ENCODE measurements at places on chromosomes 2 and 18.
A peak's percentile ranks its signal among the peaks of the same experiment; 100 is the strongest.

DNA sequence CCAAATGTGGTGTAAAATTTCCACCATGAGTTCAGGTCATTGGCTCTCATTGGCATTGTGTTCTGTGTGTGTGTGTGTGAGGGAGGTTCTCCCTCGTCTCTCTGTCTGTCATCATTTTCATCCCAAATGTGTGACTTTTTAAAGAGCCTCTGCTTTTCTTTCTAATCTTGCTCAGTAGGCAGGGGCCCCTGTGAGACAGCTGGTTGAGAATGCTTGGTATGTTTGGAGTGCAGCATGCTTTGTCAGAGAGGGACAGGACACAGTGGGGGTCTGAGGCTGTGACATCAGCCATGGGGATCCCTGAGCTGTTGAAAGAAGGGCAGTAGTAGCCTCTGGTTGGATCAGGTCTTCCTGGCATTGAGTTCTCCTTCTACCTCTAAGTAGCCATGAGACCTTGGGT, 10.6 kb downstream of the PTPRM start:
- DNase-seq: no peak

GRCh38 chr2:219220652-219221402, 2.1 kb upstream of the ABCB6 start:
- no peak for DNase-seq

DNA sequence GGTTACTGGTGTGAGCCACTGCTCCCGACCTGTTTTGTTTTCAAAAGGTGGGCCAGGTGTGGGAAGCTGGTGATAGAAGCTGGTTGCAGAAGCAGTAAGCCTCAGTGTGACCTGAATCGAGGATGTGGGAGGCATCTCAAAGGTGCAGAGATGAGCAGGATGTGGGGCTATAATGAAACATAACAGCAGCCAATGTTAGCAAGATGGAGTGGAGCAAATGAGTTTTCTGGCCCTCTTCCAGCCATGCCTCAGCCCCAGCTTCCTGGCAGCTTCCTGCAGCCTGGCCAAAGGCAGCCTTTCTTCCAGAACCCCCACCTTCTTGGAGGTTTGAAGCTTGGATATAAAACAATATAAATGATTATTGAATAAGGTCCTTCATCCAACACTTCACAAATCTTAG, 184.8 kb downstream of the NCK2 start:
- DNase-seq: no peak

DNA sequence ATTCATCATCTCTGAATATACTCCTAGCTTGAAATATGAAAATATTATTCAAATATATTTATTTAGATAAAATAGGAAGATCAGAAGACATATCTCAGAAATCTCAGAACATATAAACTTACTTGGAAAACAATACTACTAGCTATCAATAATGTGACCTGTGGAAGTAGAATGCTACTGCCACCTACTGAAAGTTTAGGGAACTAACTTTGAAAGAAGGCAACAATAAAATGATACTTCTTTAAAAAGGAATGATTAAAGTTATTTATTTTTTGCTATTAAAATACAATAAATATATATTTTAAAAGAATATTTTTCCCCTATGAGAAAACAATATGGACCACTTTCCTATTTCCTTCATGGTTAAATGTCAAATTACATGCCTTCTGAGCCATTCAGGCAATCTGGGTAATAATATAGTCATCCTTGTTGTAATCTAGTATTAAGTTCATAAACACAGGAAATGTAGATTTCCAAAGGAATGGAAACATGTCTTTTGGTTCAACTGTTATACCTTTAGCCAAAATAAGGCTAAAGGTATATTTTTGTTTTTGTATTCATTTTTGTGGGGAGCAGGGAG, 26.0 kb downstream of the ACADL start:
- DNase-seq: no peak

DNA sequence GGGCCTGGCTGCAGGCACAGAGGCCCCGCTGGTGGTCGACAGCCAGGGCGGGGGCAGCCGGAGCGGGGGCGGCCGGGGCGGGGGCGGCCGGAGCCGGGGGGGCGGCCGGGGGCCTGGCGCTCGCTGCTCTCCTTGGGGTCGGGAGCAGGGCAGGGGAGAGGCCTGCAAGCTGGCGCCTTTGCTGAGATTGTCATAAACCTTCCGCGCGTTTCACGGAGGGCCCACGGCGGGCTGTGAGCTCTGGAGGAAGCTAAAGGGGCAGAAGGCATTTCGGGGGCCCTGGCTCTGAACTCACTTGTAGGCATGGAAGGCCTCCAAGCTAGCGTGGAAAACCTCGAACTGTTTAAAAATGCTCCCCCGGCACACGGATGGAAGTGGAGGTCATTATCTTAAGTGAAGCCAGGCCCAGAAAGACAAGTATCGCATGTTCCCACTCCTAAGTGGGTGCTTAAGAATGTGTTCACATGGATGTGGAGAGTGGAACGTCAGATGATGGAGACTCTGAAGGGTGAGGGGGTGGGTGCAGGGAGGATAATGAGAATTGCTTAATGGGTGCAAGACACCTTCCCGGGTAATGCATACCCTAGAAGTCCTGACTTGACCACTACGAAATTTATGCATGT, 629 bp downstream of the PRELID3A start:
- DNase-seq: peak; percentile 30

GRCh38 chr18:35000457-35000856, 40.8 kb upstream of the MAPRE2 start:
- no peak for DNase-seq

DNA sequence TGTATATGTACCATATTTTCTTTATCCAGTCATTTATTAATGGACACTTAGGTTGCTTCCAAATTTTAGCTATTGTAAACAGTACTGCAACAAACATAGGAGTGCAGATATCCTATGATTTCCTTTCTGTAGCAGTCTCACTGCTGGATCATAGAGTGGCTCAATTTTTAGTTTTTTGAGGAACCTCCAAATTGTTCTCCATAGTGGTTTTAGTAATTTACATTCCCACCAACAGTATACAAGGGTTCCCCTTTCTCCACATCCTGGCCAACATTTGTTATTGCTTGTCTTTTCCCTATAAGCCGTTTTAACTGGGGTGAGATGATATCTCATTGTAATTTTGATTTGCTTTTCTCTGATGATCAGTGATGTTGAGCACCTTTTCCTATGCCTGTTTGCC, 114.3 kb downstream of the TMEM17 start:
- no peak for DNase-seq

DNA sequence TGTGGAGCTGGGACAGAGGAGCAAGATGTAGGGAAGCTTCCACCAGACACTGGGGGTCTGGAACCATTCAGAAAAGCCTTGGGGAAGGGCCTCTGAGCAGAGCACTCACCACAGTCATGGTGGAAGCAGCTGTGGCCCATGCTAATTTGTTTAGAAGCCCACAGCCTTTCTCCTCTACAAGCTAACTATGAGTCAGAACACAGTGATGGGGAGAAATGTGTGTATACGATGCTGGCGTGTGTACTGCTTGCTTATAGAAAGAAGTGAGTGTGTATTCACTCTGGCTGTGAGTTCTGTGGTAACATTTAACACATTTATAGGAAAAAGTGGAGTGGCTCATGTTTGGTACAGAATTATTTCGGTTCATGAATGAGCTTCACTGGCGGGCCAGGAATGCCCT, 157.0 kb upstream of the ACAA2 start:
- no peak for DNase-seq

DNA sequence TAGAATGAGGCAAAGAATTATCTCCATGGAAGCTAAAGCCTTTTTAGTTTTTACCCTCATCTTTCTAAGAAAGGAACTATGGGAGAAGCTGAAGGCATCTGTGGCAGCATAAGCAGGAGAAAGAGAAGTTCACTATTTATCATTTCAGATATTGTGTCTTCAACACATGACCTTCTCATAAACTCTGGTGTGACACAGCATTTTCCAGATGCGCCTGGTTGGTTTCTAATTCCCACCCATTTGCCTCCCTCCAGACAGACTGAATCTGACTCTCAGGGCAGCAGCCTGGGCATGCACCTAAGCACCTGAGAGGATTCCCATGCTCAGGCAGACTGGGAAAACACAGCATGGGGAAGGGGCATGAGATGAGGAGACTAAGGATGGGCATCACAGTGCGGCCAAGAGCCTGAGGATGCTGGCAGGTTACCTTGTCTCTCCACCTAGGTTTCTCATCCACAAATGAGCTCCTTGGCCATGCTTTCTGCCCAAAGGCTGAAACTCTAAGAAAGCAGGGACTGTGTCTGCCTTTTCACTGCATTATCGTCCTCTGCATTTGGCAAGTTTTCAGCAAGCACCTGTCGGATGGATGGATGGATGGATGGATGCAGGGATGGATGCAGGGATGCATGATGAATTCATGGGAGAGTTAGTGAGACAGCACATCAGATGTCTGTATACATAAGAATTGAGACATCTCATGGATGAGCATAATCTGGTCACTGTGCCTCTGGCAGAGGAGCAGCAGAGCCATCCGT, 28.8 kb upstream of the SULT1C4 start:
- DNase-seq: peak; percentile 92

GRCh38 chr2:43379494-43379893, 153.1 kb upstream of the ZFP36L2 start:
- DNase-seq: no peak

DNA sequence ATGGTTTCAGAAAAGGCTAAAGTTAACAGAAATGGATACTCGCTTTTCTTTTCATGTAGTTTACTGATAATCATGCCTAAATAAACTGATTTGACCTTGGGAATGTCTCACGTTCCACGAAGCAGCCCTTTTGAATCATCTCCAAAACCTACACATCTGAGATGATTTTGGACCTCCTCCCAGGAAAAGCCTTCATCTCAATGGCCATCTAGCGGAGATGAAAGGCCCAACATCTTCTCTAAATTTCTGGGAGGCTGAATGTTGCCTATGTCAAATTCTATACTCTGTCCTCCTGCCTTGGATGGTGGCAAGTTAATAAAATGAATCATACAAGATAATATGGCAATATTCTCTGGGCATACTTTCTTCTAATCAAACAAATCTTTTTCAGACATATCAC, 448.5 kb downstream of the ZEB2 start:
- DNase-seq: no peak

DNA sequence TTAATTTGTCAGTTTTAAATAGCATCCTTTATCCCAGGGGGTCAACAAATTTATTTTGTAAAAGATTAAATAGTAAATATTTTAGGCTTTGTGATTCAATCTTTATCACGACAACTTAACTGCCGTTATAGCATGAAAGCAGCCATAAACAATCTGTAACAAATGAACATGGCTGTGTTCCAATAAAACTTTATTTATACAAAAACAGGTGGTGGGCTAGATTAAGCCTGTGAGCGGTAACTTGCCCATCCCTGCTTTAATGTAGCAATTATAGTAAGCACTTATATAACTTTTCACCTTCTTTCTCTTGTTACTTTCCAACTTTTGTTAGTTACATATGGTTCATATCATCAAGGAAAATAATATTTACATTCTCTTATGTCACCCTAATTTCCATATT, 121.9 kb downstream of the ATL2 start:
- no peak for DNase-seq
